ENCODE measurements at places on chromosomes 4 and X.

GRCh38 chr4:185536411-185536709, 1.1 kb upstream of the PDLIM3 start:
- peak; percentile 51 for DNase-seq

- no peak for DNase-seq
These were observed 18.6 kb upstream of the TEX13B start for GRCh38 chrX:108000751-108001150.

DNA sequence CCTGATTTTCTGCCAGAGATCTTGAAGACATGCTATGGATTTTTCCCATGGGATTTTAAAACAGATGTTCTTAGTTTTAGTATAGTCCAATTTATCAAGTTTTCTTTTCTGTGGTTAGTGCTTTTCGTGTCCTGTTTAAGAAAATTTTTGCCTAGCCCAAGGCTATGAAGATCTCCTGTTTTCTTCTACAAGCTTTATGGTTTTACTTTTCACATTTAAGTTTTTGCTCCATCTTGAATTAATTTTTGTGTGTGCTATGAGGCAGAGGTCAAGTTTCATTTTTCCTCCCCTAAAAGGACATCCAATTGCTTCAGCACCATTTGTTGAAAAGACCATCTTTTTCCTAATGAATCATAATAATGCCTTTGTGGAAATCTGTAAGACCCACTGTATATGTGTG, 65.6 kb downstream of the POLR2B start:
- no peak for DNase-seq

DNA sequence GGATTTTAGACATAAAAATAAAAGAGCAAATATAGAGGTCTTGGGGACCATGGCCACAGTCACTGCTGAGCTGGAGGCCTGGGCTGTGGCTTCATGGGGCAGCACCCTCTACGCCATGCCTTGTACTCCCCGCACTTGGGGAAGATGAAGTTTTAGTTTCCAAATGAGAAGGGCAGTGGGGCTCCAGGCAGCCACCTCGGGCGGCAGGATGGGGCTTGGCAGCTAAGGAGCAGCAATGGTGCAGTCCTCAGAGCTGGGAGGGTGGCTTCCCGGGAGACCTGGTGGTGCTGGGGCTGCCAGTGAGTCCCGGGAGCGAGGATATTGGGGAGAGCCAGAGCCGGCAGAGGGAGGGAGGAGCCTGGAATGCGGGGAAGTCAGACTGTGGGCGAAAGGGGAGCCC, 2.4 kb downstream of the CXCR3 start:
- DNase-seq = no peak

DNA sequence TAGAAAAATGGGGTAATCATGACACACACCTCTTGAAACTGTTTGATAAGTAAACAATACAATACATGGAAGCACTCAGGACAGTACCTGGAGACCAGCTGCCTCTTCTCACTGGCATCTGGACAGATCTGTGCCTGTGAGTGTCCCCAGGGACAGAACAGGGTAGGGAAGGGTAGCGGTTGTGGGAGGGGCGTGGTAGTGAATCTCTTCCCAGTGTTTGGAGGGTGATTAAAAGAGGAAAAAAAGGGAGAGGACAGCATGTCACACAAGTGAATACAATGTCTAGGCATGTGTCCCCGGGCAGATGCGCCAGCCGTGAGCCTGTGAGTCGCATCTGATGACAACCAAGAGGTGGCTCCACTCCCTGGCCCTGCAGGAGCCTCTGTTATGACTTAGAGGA, 138.8 kb upstream of the MSX1 start:
- DNase-seq = no peak

- DNase-seq = no peak
These were observed 329.4 kb downstream of the PDGFC start for GRCh38 chr4:156642161-156642560.

DNA sequence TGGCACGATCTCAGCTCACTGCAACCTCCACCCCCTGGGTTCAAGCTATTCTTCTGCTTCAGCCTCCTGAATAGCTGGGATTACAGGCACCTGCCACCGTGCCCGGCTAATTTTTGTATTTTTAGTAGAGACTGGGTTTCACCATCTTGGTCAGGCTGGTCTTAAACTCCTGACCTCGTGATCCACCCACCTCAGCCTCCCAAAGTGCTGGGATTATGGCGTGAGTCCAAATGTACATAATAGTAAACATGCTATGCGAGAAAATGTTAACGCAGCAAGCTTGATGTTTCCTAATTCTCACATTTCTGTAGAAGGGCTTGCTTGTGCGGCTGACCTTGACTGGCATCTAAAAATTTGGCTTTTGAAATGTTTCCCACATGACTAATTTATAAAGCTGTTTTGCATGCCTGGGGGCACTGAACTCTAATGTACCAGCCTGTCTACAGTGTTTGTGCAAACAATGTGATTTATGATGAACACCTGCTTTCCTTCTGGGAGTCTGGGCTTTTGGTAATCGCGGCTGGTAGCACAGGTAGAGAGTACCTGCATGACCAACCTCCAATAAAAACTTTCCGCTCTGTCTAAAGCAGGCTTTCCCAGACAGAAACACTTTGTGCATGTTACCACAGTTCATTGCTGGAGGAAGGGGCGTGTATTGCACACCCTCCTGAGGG, 216.8 kb downstream of the IL15 start:
- peak; percentile 47 for DNase-seq

- DNase-seq = no peak
These were observed 81.1 kb downstream of the ATP11C start for GRCh38 chrX:139851730-139852129.

- DNase-seq = no peak
These were observed 308.5 kb downstream of the EVC2 start for GRCh38 chr4:5399790-5400421.

DNA sequence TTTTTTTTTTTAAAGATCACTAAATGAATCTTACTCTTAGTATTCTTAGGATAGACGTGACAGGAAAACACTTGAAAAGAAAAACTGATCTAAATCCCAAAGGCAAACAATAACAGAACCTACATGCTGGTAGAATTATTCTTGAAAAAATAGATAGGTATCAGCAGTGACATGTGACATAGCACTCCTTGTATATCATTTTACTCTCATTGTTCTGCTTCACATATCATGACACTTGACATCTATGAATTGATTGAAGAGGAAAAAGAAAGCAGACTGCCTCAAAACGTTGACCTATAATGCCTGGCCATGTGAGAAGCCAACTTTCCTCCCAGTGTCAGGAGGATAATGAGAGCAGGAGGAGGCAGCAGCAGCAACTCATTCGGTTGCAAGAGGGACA, 555.2 kb downstream of the GABRG1 start:
- no peak for DNase-seq

GRCh38 chr4:25021216-25021615, 9.5 kb downstream of the LGI2 start:
- DNase-seq = no peak

- DNase-seq = peak; percentile 48
These were observed 134.7 kb downstream of the F11 start for GRCh38 chr4:186400676-186401075.

DNA sequence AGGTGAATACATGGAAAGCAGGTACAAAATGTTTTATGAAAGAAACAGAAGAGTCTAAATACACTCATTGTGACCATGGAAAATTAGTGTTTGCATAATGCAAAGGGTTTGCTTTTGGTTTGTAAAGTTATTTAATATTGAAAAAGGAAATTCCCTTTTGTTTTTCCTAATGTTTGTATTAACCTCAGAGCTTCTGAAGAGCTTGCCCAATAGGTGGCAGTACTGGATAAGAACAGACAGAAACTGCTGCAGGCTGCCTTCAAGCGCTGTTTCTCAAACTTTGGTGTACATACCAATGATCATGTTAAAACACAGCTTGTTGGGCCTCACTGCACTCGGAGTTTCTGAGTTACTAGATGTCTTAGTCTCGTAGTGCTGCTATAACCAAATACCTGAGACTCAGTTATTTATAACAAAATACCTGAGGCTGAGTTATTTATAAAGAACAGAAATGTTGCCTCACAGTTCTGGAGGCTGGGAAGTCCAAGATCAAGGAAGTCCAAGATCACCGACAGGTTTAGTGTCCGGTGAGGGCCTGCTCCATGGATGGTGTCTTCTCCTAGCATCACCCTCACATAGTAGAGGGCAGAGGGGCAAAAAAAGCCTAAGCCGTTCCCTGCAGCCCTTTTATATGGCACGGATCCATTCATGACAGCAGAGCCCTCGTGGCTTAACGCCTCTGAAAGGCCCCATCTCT, 54.2 kb downstream of the SUPT20HL2 start:
- no peak for DNase-seq

DNA sequence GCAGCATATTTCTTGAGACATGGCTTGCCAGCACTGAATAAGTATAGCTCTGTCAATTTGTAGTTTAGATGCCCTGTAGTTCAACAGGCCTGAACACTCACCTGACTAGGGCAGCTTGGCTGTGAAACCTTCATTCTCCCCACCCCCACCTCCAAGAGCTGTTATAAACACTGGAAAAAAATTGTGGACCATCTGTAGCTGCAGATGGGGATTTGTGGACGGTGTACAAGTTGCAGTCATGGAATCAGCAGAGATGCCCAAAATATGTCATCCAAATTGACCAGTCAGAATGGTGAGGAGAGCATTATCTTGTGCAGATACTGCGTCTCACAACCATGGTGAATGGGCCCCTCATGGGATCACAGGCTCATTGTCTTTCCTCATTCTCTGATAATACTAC, 76.2 kb upstream of the PAQR3 start:
- DNase-seq = no peak

GRCh38 chr4:17072483-17072882, 174.0 kb upstream of the LDB2 start:
- DNase-seq = no peak

DNA sequence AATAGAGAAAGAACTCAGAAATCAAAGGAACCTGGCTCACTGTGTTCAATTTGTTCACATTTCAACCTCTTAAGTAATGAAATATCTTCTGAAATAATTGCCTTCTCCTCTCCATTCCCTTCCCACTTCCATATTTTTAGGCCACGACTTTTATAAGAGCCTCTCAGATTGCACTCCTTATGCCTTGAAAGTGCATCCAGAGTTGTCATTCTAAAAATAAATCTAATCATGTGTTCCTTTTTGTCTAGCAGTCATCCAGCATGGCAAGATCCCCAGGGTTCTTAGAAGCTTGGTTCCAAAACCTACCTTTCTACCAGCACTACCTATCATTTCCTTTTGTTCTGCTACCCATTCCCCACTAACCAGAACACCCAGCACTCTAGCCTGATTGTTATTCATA, 42.4 kb upstream of the RPA4 start:
- DNase-seq = no peak

- no peak for DNase-seq
These were observed 102.5 kb downstream of the DDIT4L start for GRCh38 chr4:100087743-100088142.

- no peak for DNase-seq
These were observed 92.5 kb upstream of the EDA2R start for GRCh38 chrX:66731398-66731797.

DNA sequence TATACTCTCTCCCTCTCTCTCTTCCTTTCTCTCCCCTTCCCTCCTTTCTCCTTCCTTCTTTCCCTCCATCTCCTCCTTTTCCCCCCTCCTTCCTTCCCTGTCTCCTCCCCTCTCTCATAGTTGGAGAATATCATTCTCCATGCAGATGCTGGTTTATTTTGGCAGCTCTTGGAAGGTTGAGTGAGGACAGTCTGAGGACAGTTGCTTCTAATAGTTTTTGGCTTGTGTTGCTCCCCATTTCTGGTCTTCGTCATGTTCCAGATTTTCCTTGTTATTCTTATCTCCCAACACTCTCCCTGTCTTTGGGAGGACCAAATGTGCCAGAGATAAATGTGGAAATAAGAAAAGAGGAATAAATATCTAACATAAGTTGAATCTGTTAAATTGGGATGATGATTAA, 263.0 kb downstream of the FRMPD4 start:
- no peak for DNase-seq

DNA sequence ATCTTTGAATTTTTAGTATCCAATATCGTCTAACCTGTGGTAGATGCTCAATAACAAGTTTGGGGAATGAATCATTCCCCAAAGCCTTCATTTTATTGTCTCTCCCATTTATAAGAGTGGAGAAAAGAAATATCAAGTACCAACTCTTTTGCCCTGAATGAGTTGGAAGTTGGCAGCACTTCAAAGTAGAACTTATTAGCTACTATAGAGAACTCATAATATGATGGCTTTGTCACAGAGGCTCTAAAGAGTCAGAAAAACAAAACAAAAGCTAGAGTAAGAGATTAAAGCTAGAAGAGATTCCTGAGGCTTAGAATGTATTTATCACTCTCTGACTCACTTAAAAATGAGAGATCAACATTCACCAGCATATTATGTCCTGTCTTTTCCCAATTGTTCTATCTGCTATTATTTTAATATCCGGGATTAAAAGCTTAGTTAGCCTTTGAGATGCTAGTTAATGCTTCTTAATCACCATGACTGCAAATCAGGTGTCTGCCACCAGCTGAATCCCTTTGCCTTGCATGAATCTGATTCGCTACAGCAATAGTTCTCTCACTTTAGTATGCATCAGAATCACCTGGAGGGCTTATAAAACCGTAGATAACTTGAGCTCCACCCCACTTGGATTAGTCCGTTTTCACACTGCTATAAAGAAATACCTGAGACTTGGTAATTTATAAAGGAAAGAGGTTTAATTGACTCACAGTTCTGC, 77.9 kb downstream of the PALLD start:
- no peak for DNase-seq

DNA sequence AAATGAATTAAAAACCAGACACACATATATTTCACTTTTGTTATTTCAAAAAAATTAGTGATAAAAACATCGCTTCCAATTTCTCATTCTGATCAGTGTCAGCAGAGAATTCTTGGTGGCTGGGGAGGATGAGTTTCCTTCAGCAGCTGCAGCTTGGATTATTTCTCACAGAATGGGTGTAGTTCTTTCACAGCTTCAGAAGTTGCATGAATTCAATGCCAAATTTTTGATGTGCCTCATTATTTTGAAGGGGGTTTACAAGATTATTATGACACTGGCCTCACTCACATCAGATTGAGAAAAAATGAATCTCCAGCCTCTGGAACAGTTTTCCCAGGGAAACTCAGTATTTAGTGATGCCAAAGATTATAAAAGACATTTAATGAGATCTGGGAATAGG, 184.9 kb upstream of the WDFY3 start:
- DNase-seq = no peak

GRCh38 chr4:151434183-151434860, 25.3 kb downstream of the FHIP1A start:
- no peak for DNase-seq

DNA sequence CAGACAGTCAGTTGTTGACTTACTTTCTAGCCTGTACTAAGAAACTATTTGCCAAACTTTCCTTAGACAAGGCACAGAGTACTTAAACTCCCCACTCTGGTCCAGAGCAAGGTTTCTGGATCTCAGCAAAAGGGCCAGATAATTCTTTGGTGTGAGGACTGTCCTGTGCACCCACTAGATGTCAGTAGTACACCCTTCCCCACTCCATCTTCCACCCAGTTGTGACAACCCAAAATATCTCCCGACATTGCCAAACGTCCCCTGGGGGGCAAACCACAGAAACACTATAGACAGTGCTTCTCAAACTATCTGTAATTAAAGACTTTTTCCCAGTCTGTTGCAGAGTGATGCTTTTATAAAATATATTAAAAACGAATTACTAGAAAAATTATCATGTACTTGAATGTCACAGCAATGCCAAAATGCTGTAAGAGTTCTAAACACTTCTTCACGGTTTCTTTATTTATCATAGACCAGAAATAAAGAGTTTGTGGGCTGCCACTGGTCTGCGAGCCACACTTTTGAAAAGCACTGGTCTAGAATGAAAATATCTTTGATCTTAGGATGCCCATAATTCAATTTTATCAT, 203.5 kb downstream of the PRDM5 start:
- DNase-seq = peak; percentile 9
